ENCODE measurements at places on chromosomes 12 and 14. TPM values are rescaled to one million over a fixed set of nuclear protein-coding genes. Genes with fewer than 3 reads are reported as not detected.

The CLEC7A gene
- total RNA-seq: 0.92 TPM

The NOVA1 gene
- not detected for total RNA-seq

The OR4K1 gene
- not detected for total RNA-seq

The CPNE6 gene
- not detected for total RNA-seq

The TMEM63C gene
- total RNA-seq: 0.47 TPM

The INHBC gene
- total RNA-seq: 0.17 TPM
